Retina (tissue), 1 donor: ENCODE measurements at places on chromosomes 12 and 14.

DNA sequence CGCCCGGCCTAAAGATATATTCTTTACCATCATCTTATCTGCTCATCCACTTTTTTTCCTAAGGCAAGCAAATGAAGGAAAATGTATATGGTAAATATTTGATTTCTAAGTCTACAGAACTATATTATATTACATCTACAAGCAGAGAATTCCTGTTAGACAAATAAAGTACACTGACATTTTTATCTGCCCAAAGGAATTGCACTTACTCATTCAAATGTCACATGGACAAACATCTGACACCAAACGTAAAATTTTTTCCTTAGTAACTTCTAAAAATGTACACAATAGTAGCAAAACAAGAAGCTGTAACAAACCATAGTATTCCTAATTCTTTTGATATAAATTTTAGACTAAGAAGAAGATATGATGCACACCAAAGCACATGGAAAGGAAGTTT lies 51.0 kb downstream of the SPPL3 start:
- DNase-seq = no peak

DNA sequence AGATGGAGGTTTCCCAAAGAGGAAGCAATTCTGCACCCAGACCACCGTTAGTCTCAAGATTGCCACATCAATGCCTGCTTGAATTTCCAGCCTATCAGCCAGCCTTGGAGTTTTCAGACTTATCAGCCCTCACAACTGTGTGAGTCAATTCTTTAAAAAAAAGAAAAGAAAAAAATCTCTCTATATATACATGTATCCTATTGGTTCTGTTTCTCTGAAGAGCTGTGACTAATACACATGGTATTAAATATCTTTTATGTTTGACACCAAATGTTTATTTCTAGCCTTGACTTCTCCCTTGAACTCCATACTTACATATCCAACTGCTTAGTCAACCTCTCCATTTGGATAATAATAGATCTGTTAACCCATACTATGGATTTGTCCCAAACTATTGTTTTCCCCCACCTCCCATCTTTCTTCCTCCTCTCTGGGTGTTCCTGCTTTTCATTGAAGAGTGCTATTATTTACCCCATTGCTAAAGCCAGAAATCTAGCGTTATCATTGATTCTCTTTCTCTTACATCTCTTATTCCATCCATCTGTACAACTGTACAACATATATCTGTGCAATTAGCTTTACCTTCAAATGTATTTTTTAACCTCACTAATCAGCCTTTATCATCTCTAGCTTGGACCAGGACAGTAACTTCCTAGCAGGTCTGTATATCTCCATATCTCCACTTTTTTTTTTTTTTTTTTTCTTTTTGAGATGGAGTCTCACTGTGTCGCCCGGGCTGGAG lies 22.7 kb upstream of the EID3 start:
- DNase-seq = no peak

DNA sequence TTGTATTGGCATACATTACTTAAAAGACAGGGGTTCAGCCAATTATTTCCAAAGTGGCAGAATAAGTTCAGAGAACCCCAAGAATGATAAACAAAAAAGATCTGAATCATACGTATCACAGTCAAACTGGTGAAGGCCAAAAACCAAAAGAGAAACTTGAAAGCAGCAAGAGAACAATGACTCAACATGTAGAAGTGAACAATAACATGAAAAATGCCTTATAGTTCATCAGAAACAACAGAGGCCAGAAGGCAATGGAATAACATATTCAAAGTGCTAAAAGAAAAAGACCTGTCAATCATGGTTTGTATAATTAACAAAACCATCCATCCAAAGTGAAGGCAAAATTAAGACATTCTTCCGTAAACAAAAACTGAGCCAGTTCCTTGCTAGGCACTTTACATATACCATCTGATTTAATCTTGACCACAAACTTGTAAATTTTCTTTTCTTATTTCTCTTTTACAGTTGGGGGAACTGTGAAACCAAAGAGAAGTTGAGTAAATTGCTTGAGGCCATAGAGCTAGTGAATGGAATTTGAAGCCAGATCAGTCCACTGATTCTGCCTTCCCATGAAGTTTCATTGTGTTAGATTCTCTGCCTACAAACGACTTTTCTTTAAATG lies 232.1 kb upstream of the SEL1L start:
- DNase-seq = no peak

DNA sequence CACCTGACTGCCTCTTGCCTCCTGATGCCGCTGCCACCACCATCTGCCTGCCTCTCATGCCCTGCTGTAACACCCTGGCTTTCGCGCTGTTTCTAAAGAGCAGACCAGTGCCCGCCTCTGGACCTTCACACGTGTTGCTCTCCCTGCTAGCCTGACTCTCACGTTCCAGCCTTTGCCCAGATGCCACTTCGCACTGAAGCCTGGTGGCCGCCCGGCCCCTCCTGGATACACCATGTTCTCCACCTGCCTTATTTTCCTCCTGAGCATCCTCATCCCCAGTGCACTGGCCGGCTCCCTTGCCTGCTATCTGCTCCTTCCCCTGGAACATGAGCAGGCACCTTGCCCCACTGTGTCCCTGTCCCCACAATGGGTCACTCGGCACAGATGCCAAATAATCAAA lies 146.5 kb downstream of the PIWIL1 start:
- no peak for DNase-seq

DNA sequence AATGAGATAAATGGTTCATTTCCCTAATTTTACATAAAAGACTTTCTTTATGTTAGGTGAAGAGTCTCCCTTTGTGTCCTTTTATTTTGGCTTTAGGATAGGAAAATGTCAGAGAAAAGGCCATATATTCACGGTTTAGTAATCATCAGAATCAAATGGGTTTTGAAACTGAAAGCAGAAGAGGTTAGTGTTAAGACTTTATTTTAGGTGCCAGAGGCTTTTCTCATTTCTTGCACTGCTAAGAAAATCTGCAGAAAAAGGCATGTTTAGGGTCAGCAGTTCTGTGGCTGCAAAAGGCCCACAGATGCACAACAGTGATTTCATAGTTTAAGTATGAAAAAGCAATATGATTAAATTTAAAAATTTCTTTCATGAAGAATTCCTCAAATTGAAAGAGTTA lies 80.4 kb upstream of the SINHCAF start:
- no peak for DNase-seq

- no peak for DNase-seq
These were observed 260.7 kb downstream of the SSPN start for GRCh38 chr12:26455936-26456574.

- no peak for DNase-seq
These were observed 86.8 kb upstream of the EIF5 start for GRCh38 chr14:103247169-103247606.

- DNase-seq = no peak
These were observed 17.7 kb downstream of the IRAK4 start for GRCh38 chr12:43776498-43776897.

DNA sequence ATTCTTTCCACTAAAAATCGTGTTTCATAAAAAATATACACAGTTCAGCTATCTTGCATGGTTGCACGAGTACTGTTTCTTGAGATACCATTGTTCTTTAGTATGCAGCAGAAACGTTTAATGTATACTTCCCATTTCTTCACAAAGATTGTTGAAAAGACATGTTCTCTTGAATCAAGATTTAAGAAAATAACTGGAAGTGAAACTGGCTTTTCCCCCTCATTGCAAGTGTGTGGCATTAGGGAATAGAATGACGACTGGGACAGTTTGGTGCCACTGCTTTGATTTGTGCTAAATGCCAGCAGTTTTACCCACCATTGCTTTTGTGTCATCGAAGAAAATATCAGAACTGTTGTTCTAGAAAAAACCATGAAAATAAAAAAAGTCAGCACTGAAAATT lies 20.3 kb upstream of the DHRS2 start:
- no peak for DNase-seq

- peak; percentile 71 for DNase-seq
These were observed 17.8 kb upstream of the HDAC7 start for GRCh38 chr12:47837190-47838171.

DNA sequence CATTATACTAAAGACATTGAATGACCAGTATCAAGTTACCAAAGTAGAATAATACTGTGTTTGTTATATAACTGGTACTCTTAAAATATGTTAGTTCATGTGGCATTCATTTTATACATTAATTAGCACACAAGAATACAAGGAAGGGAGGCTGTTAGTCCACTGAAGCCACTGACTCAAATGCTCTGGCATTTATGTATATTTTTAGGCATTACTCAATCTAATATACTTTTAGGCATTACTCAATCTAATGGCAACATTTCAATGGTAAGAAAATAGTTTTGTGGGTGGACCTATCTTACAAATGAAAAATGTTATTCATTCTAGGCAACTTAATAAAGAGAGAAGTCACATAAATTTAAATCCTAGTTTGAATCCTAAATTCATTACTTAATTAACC lies 874.4 kb upstream of the USP15 start:
- DNase-seq = no peak

DNA sequence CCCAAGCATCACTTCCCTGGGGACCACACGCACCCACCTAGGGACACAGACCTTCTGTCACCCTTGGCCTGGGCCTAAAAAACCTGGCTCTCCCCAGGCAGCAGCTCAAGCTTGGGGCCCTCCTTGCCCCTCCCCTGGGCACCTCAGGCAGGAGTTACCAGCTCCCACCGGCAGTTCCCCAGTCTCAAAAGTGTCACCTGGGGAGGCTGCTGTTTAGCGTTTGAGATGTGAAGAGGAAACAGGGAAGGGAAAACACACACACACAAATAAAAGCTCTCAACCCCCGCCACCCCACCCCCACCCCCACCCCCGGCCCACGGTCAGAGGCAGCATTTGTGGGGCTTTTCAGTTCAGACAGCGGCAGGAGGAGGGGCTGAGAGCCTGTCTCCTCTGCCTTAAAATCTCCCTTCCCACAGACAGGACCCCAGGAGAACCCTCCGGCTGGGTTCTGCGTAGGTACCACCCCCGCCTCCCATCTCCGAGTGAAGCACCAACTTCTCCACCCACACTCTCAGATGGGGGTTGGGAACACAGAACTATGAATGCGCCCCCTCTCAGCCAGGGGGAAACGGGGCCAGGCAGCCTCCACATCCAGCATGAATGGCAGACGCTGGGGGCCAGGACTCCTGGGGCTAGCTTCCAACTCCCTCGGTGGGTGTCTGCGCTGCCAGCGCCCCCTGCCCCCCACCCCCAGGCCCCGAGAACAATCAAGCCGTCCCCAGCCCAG lies 3.0 kb downstream of the NCOR2 start:
- DNase-seq = peak; percentile 52

DNA sequence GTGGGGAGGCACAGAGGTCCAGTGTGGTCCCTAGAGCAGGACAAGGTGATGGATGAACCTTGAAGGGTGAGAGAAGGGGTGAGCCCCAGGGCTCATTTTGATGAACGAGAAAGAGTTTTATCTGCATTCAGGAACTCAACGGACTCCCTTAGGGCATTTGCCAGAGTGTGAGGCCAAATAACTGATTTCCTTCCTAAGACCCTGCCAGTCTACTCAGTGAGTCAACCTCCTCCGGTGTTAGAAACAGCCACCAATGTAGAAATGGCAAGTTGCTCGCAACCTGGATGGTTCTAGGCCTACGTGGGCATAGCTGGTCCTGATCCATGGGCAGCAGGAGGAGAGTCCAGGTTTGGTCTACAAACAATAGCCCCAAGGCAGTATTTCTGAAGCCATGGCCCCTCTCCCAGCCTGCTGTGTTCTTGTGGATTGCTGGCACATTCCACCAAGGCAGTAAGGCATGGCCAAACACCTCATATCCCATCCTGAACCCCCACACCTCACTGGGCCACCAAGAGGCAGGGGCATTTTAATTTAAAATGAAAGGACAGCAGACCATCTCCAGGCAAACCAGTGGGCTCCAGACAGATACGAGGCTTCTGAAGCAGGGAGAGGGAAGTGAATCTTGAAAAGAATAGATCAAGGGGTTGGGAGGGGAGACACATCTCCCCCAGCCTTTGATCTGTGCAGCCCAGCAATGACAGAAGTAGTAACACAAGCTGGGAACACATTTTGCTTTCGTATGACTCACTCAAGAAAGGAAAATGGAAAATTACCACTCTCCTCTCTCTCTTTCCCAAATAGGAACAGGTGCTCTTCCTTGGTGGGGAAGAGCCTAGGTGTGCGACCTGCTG lies 25.4 kb upstream of the TESC start:
- no peak for DNase-seq
